Retina (tissue), 1 donor: ENCODE measurements at places on chromosomes 2 and 18.

DNA sequence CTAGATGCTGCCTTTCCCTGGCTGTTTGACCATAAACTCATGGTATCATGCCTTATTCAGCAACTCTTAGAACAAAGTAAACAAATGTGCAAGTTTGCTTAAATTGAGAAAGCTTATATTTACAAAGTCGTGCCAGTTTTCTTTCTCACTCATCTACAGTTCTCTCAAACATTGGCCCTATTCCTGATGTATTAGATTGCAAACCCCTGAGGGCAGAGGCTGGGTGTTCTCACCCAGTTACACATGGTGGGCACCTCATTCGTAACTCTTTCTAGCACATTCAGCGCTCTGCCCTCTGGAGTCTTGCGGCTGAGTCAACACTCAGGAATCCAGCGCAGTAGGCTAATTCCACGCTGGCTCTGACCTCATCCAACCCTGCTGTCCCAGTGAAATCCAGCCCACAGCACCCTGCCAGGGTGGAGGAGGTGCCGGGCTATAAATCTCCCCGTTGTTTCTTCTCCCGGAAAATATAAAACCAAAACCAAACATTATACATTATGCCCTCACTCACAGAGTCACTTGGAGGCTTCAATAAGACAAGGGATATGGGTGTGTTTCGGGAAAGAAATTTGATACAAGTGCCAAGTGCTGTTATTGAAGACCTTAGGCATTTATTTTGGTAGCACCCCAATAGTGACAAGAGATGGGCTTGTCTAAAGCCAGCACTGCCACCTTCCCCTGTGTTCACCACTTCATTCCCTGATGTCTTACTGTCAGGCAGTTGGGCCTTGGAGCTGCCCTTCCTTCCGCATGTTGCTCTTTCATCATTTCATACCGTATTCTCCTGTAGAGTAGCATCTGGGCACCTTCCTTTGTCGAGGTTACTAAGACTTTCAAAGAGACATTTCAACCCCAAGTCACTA lies 287.4 kb downstream of the PRKCE start:
- no peak for DNase-seq

DNA sequence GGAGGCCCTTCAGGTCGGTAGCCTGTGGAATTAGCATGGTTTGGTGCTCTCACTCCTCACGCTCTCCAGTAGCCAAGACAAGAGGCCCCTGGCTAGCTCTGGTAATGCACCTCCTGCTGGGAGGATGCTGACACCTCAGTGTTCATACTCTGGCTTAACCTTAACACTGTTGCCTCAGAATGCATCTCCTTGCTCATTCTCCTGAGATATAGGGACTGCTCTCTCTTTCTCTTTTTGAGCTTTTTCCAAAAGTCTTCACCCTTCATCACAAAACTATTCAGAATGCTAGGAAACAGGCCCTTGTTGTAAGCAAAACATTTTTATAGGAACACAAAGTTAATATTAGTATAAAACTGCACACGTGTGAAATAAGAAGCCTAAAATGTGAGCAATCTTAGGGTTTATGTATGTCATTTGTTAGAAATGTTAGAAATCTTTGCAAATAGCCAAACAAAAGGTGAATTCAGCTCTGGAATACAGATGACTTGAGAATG lies 17.3 kb upstream of the IMPA2 start:
- DNase-seq: no peak

DNA sequence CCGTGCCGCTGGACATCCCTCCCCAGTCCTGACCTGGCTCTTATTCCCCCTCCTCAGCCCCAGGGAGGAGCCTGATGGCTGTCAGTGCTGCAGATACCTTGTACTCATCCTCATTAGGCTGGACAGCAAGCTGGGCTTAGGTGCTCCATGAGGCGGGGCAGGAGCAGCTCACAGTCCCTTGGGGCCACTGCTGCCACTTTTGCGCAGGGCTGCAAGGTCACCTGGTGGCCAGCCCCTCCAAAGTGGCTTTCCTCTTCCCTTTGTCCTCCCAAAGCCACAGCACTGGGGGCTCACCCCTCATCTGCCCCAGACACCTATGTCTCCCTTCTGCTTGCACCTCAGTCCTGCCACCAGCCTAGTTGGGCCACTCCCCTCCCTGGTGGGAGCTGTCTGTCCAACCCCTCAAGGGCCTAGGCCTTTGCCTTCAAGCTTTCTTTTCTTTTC lies 60.8 kb downstream of the FAM168B start:
- DNase-seq: no peak

- DNase-seq: no peak
Measured at GRCh38 chr2:101734505-101735165, 37.1 kb downstream of the MAP4K4 start.

DNA sequence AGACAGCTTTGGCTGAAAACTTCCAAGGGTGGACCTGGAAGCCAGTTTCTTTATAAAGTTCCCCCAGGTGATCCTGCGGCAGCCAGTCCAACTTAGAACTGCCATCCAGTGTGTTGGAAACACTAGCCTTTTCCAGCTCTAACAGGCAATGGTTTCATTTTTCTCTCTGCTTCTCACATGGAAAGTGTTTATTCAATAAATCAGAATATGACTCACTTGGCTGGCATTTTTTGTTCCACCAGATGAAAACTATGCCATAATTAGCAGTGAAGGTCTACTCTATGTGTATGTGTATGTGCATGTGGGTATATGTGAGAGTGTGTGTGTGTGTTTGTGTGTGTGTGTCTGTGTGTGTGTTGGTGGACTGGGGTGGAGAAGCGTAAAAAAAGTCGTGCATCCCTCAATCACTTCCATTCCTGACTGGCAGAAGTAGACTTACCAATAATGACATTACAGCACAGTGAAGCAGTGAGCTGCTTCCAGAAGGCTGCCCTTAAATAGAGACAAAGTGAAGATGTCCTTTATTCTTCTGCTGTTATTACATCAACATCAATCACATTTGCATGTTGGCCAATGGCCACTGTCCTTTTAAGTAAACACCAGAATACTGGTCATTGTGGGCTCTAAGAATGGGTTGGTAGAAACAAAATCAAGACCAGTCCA lies 90.9 kb upstream of the SETBP1 start:
- no peak for DNase-seq
